Activated effector memory CD4-positive, alpha-beta T cell treated with Interleukin-2 at 50 U/mL for 16 hours (primary cell): ENCODE measurements at places on chromosomes 1 and 21.

GRCh38 chr21:34336756-34337391, 26.9 kb upstream of the KCNE2 start:
- DNase-seq = no peak

GRCh38 chr1:11158291-11158690, 30.9 kb upstream of the ANGPTL7 start:
- no peak for DNase-seq

GRCh38 chr1:175124861-175125260, 57.2 kb downstream of the TNN start:
- DNase-seq = no peak

- DNase-seq = no peak
These were observed 46.3 kb upstream of the PRDX6 start for GRCh38 chr1:173430677-173431303.

- peak; percentile 56 for DNase-seq
These were observed 404 bp downstream of the LRRC8C start for GRCh38 chr1:89633248-89633799.

- no peak for DNase-seq
These were observed 77.6 kb downstream of the EPHB2 start for GRCh38 chr1:22788254-22788661.

DNA sequence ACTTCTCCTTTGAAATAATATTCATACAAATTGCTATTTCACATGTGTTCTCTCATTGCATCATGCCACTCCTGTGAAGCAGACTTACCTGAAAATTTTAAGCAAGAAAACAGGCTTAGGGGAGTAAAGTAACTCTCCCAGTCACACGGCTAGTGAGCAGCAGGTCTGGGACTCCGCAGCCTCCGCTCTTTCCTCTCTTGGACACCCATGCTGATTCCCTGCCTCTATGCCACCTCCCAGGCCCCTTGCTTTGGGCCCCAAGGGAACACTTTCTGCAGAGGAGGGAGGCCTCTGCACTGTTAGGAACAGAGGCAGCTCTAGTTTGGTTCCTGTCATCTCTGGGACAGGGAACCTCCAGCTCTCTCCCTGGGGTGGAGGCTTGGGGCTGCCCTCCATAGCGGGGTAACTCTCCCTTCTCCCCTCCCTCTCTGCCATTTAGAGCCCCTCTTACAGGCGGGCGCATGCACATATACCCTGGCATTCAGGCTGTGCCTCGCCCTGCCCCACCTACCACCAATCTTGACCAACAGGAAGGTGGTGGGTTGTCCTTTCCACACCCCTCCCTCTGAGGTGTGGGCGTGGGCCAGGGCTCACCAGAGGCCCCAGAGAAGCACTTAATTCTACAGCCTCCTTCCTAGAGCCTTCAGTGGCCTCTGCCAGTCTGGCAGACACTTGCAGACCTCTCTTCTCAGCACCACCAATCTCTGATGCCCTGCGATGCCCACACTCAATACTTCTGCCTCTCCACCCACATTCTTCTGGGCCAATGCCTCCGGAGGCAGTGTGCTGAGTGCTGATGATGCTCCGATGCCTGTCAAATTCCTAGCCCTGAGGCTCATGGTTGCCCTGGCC, at the start of gene RXFP4:
TSS of gene RXFP4 (plus strand) at position 646 of the 852 bp plus-strand sequence. CDS start at position 718, 72 bp downstream.
- DNase-seq = no peak

- DNase-seq = no peak
These were observed 32.3 kb downstream of the RRAGC start for GRCh38 chr1:38827318-38827717.

DNA sequence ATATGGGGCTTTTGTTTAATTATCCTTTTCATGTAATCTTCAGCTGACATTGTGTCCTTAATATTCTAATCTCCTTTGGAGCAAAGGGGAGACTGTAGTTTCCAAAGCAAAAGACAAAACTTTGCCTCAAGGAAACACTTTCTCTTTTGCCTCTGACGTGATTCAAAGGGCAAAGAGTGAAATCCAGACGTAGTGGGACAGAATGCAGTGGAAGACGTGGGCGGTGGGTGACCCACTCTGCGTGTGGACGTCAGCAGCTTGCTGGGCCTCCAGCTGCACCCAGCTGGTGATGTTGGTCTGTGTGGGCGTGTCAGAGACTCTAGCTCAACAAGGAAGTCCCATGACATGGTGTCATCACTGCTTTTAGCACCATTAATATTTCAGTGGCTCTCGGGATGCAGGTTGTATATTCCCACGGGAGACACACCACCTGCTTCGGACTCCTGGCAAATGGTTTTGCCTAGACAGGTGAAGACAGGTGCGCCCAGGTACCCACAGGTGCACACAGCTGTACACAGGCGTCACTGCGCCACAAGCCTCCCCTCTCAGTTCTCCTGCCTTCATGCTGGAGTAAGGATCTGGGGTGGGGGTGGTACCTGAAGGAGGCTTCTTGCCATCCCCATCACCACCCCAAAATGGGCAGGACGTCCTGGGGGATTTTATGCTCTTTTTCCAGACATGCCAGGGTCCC, 292.1 kb upstream of the VAMP3 start:
- no peak for DNase-seq

- peak; percentile 48 for DNase-seq
These were observed 12.3 kb downstream of the CLCNKB start for GRCh38 chr1:16055613-16056520.

DNA sequence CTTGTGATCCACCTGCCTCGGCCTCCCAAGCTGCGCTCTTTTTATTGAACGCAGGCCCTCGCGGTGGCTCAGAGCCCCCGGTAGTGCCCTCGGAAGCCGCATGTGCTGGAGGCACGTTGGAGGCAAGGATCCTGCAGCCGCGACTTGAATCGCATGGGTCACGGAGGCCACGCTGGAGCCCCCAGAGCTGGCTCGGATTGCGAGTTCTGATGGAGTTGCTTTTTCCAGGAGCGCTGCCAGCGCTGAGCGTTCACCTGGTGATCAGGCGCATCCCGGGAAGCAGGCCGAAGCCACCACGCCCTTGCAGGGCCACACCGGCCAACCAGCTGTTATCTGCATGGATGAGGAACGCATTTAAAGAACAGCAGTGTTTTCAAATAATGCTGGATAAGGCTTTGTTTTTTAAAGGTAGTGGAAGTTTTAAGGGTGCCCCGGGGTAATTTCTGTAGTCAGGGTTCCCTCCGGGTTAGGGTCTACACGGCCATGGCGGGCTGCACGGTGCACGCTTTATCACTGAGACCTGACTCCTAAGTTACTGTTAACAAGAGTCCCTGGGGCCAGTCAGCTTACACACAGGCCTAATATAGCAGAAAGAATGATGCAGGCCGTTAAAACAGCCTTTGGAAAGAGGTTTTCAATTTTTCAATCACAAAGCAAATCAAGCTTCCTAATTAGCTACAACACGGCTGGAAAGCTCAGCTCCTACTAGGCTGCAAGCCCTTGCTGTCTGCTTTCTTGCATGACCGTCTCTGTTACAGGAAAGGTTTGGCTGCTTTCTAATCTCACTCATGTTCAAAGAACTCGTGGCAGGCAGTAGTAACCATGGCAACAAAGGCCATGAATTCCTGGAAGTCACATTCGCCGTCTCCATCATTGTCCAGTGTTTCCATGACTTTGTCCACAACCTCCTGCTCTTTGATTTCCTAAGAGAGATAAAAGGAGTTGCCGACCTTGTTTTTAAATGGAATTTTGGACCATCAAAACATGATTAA, 6.0 kb downstream of the S100B start:
- no peak for DNase-seq

- no peak for DNase-seq
These were observed 14.0 kb downstream of the NAV1 start for GRCh38 chr1:201552941-201553351.

DNA sequence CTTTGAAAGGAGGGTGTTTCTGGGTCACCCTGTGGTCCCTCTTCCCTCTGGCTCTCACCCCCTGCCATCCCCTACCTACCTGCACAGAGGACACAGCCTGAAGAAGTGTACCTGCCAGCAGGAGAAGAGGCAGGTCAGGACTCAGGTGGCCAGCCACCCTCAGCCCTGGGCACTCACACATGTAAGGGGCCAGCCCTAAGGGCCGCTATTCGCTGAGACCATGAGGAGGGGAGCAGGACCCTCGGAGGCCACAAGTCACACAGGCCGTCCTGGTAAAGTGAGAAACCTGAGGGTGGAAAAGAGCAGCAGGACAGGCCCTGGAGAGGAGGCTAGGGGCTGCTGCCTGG, 1.2 kb downstream of the ZNF692 start:
- no peak for DNase-seq

- DNase-seq = no peak
These were observed 39.5 kb downstream of the PDPN start for GRCh38 chr1:13623021-13623637.

DNA sequence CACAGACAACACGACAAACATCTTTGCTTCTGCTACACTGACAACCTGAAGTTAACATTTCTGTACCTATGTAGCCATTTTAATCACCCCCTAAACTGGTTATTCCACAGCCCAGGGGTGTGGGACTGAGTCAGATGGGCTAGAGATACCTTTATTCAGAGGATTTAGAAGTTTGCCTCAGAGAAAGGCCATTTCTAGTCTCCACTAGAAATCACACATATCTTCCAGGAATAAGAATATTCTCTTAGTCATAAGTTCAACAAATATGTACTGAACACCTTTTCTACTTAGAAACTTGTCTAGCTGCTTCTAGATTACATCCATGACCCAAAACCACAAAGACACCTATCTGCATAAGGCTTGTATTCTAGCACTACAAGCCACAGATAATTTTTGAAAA, 38.8 kb downstream of the ERG start:
- DNase-seq = no peak

DNA sequence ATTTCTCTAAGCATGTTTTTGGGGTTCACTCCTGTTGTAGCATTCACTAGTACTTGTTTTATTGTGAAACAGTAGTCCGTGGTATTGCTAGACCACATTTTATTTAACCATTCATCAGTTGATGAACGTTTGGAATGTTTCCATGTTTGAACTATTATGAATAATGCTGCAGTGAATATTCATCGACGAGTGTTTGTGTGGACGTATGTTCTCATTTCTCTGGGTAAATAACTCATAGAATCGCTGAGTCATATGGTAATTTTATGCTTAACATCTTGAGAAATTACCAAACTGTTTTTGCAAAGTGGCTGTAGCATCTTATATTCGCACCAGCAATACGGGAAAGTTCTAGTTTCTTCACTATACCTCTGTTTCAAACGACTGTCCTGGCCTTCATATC, 28.0 kb upstream of the KAZN start:
- DNase-seq = no peak

- DNase-seq = no peak
These were observed 92.6 kb downstream of the ADGRL4 start for GRCh38 chr1:78913950-78914349.

DNA sequence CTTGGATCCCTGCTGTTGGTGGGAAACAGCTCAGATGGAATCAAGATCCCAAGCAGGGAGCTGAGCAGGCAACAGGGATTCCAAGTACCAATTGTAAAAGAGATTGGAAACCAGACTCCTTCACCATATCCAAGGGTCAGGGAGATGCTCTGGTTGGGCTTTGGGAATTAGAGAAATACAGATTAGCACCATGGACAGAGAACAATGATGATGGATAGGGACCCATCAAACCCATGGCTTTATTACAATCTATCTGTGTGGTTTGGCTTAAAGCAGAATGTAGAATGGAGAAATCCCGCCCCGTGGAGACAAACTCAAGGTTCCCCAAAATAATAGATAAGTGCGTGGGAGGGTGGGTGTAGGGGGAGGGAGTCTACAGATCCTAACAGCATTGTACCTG, 120.7 kb upstream of the CSF3R start:
- no peak for DNase-seq

DNA sequence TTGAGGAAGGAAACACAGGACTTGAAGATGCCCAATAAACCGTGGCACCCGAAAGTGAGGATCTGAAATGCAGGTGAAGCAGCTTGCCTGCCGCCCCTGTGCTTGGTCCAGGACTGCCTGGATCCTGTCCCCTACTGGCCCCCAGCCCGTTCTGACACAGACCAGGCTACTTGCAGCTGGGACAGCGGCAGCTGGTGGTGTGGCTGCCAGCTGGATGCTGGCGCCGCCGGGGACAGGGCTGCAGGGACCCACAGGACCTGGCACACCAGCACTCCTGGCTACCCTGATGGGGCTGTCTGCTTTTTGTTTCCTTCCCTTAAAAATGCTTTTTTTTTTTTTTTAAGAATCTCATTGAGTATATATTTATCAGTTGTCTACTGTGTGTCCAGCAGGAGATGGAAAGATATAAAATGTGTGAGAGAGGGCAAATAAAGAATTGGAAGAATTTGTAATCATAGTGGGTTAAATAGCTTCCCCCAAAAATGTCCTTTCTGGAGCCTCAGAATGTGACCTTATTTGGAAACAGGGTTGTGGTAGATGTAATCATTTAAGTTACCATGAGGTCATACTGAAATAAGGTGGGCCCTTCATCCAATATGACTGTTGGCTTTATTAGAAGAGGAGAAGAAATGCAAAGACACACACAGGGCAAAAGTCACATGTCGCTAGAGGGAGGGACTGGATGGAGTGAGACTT, 165.6 kb downstream of the DSCAM start:
- DNase-seq = no peak

DNA sequence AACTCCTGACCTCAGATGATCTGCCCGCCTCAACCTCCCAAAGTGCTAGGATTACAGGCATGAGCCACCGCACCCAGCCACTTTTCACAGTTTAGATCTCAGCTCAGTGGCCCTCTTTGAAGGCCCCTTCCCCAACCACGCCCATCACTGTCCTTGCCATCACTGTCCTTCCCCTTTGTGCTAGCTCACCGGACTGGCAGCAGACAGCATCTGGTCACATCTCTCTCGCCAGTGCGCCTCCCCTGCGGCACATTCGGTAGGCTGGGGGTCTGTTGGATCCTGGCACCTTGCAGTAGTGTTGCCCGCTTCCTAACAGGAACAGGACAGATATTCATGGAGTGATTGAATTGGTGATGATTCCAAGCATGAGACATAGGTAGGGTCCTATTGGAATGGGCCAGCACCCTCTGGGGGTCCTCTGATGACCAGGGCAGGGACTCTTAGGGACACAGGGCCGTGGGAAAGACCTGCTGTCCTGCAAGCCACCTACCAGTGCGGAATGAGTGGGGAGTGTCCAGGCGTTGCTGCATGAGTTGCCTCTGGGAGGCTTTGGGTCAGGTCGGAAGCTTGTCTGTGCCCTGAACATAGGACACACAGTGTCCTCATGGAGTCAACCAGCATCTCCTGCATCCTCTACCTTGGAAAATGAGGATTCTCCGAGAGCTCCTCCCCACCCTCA, 178.8 kb upstream of the VAMP3 start:
- DNase-seq = no peak

DNA sequence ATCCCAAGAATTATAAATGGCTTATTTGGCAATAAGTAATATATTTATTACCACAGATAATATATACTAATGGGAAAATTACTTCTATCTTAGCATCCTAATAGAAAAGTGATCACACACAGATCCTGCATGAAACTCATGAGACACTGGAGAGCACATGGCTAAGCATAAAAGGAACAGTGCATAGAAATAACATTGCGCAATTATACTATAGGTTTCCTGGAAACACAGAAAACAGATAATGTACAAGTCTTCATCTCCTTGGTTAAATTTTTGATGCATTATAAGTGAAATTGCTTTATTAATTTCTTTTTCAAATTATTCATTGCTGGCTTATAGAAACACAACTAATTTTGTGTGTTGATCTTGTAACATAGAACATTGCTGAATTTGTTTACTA, 210.4 kb downstream of the USH2A start:
- DNase-seq = no peak

GRCh38 chr1:42735477-42736105, 4.4 kb downstream of the CLDN19 start:
- no peak for DNase-seq
